Kidney epithelial cell (primary cell): ENCODE measurements at places on chromosomes 12 and 14. TPM values are rescaled to one million over a fixed set of nuclear protein-coding genes. Genes with fewer than 3 reads are reported as not detected.
A peak's percentile ranks its signal among the peaks of the same experiment; 100 is the strongest.

Gene ASIC1
- total RNA-seq = 0.75 and 3.6 TPM in 2 replicates

Gene TAS2R42
- not detected in 2 replicates for total RNA-seq

Gene SLCO1B3
- total RNA-seq = not detected in 2 replicates

Gene GPR68
- 3.4 and 4.7 TPM in 2 replicates for total RNA-seq

Gene MMP14
- total RNA-seq = 650 and 669 TPM in 2 replicates

Gene ART4
- total RNA-seq = not detected in 2 replicates

Gene GALNT9
- total RNA-seq = 1.5 and 9.4 TPM in 2 replicates

Gene CNTN1
- total RNA-seq = 0.27 and 1.5 TPM in 2 replicates

Gene STXBP6
- total RNA-seq = 0.07 and 0.38 TPM in 2 replicates

Gene CEP170B
- total RNA-seq = 51.9 and 60.9 TPM in 2 replicates

GRCh38 chr12:54139019-54139418 lies 49.8 kb downstream of the SMUG1 start:
- DNase-seq = no peak

- peak; percentile 99 for DNase-seq
These were observed 1.2 kb upstream of the BMAL2 start for GRCh38 chr12:27331291-27331926.

GRCh38 chr12:11697670-11698387 lies 48.4 kb downstream of the ETV6 start:
- DNase-seq = no peak

DNA sequence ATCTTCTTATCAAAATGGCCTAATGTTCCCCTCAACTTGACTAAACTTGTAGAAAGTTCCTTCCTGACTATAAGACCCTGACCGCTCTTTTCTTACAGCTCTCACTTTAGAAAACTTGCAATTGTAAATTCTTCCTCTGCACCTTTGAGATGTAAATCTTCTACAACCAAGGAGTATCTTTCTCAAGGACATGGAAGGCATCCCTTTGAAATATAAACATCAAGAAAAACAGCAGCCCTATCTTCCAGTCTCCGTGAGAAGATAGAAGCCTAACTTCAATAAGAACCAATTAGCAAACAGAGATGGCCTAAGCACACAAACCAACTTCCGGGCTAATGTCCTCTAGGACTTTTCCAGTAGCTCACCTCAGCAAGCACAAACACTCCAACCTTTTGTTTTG lies 210.3 kb downstream of the CPNE8 start:
- no peak for DNase-seq

GRCh38 chr12:15583804-15584203 lies 205.4 kb downstream of the EPS8 start:
- DNase-seq = no peak

DNA sequence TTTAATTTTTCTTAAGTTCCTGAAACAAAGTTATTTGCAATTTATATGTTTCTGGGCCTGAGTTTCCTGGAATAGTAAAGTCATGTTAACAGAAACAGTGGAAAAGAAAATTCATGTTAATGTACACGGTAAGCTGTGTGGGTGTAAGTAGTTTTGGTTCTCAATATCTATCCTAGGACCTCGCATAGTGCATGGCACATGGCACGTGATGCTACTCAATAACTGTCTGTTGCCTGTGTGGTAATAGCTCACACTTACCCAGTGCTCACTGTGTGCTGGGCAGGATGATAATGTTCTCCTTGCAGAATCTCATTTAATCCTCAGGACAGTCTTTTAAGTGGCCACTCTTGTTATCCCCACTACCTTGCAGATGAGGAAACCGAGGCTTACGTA lies 100.7 kb downstream of the DUSP16 start:
- DNase-seq = no peak

- no peak for DNase-seq
These were observed 440.3 kb upstream of the RGS6 start for GRCh38 chr14:71491931-71492330.
